ENCODE measurements at places on chromosomes 5 and 9.

DNA sequence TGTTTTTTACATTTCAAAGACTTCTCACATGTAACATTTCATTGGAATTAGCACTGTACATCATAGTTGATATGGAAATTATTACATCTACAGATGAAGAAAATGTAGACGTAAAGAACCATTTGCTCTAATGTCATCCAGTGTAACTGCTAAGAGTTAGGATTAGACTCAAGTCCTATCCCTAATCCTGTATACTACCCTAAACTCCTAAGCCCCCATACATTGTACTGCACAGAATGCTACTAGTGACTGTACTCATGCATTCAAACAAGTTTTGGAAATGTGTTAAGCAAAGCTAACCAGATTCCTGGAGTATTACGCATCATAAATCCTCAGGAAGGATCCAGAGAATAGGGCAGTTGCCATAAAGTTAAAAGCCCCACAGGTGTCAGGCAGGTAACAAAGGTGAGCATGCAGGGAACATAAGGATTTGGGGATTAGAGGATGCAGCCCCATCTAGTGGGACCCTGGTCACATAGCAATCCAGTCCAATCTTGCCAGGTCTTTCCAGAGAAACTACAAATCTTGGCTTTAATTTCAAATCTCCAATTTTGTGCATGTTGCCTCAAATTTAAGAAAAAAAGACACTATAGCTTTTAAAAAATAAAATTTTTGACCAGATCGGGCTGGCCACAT, 32.0 kb downstream of the HAVCR1 start:
- no peak for DNase-seq

- DNase-seq, result no peak
Measured at GRCh38 chr9:89219637-89220036, 41.0 kb upstream of the SHC3 start.

DNA sequence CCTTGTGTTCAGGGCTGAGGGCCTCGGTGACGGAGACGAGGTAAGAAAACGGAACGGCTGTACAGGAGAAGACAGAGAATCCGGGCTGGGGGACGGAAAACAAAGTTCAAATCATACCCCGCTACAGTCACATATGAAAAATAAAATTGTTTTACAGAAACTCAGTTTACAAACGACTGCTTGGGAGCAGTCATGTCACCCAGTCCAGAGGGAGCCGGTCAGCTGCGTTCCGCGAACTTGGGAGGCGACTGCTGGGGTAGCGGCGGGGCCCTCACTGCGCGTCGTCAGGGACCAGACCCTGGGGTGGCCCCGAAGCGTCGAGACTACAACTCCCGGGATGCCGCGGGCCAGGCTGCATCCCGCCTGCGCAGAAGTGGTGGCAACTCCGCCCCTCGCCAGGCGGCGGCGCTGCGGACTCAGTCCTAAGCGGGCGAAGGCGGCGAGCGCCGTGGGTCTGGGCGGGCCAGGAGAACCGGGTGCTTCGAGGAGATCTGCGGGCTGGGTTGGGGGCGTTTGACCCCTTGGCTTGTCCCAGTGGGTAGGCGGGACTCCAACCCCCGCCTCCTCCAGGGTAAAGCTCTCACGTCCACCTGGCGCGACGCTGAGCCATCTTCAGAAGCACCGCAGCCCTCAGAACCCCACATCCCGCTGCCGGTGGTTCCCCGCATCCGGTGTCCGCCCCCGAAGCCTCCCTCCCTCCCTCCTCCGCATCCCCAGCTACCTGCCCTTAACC, 4.0 kb downstream of the SIT1 start:
- no peak for DNase-seq

DNA sequence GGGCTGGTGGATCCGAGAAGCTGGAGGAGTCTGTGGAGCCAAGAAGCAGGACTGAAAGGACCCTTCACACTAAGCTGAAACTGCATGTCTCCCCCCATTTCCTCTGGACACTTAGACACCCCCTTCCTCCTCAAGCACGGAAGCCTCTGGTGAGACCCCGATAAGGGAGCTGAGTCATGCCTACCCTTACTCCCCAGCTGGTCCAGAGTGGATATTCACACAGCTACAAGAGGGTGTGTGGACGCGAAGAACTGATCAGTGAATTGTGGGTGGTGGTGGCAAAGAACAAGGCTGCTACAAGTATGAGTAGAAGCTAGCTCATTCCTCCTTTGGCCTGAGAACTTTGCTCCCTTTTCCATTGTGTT, 4.3 kb downstream of the TLN1 start:
- DNase-seq, result no peak

DNA sequence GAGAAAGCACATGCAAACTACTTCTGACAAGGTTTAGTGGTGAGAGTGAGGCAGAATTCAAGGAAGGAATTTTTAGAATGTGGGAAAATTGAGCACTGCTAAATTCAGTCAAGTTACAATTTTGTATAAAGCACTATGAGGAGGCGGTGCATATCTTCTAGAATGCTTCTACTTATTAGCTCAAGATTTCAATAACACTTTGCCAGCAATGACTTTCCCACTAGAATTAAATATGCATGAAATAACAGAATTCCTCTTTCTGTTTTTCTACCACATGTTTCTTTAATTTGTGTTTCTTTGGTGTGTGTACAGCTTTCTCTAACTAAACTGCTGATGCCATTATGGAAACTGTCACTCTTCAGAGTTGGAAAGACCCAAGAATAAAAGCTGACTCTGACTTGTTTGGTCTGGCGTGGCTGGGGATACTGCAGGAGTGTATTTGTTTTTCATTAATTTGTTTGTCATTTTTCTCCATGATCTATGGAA, 163.5 kb downstream of the ARSB start:
- DNase-seq, result no peak

DNA sequence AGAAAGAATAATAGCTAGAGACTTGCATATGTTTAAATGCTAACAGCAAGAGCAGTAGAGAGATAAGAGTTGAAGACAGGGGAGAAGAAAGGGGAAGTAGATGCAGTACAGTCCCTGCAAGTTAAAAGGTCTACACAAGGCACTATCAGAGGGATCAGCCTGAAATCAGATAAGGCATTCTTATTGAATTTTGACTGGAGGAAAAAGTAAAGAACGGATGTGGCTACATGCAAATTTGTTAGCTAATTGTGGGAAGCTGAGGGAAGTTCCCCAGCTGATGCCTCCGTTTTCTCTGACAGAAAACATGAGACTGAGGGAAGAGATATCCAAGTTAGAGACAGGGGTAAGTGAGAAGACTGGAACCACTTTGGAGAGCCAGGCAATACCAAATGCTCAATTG, 12.9 kb upstream of the RHOBTB3 start:
- DNase-seq, result peak; percentile 84

- DNase-seq, result no peak
Measured at GRCh38 chr5:161847447-161847846, 473 bp upstream of the GABRA1 start.
